ENCODE measurements at places on chromosomes 3 and 15.

- DNase-seq, result no peak
Observed at GRCh38 chr15:57607570-57608000, 15.9 kb downstream of the MYZAP start.

GRCh38 chr3:71051259-71051595 lies 532.3 kb downstream of the FOXP1 start:
- no peak for DNase-seq

DNA sequence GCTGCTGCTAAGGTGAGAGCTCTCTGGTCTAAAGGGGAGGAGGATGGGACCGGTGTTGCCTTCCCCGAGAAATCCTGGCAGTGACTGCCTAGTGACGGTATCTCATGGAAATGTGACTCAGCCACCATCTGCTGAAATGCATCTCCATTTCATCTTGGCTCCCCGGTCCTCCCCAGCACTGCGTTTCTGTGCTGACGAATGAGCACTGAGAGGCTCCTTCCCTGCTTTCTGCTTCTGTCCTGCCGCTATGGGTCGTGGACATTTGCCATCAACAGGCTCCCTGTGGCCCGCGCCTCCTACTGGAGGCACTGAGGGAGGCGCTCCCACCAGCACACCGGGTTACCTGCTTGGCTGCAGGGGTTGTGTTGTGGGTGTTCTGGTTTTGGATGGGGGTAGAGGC lies 13.5 kb upstream of the SEC13 start:
- no peak for DNase-seq

- no peak for DNase-seq
Observed at GRCh38 chr3:154349223-154349622, 24.9 kb upstream of the DHX36 start.

DNA sequence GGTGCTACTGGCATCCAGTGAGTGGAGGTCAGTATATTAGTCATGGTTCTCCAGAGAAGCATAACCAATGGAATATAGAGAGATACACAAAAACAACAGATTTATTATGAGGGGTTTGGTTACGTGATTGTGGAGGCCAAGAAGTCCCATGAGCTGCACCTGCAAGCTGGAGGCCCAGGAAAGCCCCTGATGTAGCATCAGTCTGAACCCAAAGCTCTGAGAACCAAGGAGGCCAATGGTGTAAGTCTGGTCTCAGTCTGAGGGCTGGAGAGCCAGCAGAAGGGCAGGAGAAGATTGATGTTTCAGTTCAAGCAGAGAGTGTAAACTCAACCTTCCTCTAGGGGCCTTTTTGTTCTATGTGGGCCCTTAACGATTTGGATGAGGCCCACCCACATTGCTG lies 144.1 kb downstream of the KLF13 start:
- DNase-seq, result no peak

GRCh38 chr15:50876989-50877360 lies 31.5 kb upstream of the AP4E1 start:
- peak; percentile 87 for DNase-seq

Data from activated CD4-positive, alpha-beta T cell treated with anti-CD3 and anti-CD28 coated beads, Interleukin-2, Interleukin-4, amounts not matched to agents 100 ng/mL and 50 ng/mL, durations not matched to agents 16 hours and 8 hours (primary cell).